B cell (primary cell): ENCODE measurements at places on chromosomes 16 and 17.

DNA sequence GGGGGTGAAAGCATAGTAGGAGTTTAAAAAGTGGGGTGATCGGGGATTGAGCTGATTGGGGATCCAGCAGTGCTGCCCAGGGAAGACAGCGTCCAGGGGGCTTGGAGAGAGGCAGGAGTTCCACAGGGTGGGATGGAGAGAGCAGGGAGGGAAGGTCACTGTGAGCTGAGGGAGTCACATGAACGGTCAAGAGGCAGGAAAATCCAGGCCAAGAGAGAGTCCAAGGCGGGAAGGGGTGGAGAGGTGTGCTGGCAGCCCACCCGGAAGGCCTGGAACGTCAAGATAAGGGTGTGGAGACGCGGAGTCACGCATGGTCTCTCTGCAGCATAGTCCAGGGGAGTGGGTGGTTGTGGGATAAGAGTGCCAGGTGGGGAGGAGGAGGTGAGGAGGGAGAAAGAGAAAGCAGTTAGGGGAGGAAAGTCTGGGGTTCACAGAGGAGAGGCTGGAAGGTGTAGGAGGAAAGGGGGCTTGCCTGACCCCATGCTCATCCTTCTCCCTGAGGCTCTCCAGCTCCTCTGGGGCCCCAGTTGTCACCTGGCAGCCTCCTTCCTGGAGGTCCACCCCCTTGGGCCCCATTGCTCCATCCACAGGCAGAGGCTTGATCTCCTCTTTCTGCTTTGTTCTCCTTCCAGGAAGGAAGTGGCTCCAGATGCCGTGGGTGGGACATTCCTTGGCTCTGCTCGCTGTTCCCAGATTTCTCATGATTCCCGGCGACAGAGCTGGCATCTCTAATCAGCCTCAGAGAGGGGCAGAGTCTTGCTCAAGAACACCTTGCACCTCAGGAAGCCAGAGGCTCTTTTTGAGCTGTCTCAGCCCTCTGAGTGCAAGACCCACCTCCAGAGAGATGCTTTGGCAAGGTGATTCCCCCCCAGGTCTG, 28.7 kb downstream of the CCR7 start:
- DNase-seq: no peak

DNA sequence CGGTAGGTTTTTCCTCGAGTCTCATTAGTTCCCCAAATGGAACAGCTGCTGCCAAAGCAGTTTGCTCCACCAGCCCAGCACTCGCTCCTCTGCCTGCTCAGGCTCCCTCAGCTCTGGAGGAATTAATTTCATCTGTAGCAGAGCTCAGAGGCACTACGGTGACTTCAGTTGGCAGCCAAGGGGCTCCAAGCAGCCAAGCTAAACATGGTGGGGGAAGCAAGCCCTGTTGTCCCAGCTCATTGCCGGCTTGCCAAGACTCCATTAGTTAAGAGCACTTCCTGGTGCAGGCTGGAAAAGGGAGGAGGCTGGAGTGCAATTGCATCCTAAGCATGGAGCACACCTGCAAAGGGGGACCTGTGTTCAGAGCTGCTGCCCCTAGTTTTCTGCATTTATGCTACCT, 78.7 kb upstream of the GPRC5B start:
- DNase-seq: no peak

DNA sequence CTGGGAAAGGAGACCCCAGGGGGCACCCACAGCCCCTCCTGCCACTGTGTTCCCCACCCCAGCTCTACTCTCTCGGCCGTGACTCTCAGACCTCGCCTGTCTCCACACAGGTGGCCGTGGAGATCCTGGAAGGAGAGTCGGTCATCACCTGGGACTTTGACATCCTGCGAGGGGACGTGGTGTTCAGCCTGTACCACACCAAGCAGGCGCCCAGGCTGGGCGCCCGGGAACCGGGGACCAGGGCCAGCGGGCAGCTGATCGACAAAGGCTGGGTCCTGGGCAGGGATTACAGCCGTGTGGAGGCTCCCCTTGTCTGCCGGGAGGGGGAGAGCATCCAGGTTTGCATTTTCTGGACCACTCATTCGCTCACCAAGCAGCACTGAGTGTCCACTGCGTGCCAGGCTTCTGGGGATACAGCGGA, 25.4 kb downstream of the NAGPA start:
- no peak for DNase-seq

DNA sequence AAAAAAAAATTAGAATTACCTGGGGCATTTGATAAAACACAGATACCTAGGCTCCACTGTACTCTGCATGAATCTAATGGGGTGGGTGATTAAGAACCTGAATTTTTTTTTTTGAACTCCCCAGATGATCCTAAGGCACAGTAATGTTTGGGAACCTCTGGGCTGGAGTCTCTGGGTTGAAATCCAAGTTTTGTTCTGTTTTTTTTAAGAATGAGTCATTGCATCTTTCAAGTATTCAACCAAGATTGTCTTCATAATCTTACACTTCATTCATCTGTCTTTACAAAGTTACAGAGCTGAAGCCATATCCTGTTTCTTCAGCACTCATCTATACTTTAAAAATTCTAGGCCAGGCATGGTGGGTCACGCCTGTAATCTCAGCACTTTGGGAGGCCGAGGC, 52.6 kb downstream of the PIGL start:
- no peak for DNase-seq

GRCh38 chr17:39063681-39064069, 87.8 kb downstream of the PLXDC1 start:
- DNase-seq: no peak

GRCh38 chr17:16040710-16041251, 41.2 kb downstream of the TTC19 start:
- no peak for DNase-seq

DNA sequence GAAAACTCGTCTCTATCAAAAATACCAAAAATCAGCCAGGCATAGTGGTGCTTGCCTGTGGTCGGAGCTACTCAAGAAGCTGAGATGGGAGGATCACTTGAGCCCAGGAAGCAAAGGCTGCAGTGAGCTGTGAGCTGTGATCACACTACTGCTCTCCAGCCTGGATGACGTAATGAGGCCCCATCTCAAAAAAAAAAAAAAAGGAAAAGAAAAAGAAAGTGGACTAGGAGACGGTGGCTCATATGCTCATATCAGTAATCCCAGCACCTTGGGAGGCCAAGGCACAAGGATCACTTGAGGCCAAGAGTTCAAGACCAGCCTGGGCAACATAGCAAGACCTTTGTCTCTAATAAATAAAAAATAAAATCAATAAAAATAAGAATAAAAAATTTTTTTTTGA, 8.8 kb upstream of the SUMO2 start:
- DNase-seq: no peak

- DNase-seq: no peak
Measured at GRCh38 chr17:62895320-62896301, 70.4 kb upstream of the TANC2 start.

GRCh38 chr16:72947379-72948237, 100.3 kb downstream of the ZFHX3 start:
- no peak for DNase-seq

- peak; percentile 55 for DNase-seq
Measured at GRCh38 chr16:85448557-85449190, 164.4 kb upstream of the GSE1 start.

DNA sequence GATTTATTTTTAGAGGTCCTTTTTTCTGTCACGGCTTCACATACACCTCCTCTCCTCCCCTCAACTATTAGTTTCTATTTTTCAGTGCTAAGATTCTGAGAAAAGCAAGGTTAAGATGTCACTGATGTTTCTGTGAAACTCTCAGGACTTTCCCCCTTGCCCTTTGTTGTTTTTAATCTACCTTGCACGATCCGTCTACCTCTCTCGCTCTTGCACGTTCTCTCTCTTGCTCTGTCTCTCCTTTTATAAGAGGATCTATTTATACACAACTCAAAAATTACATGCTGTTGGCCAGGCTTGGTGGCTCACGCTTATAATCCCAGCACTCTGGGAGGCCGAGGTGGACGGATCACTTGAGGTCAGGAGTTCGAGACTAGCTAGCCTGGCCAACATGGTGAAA, 43.6 kb downstream of the RPA1 start:
- DNase-seq: no peak

- DNase-seq: no peak
Measured at GRCh38 chr16:12315330-12316136, 339.0 kb downstream of the SNX29 start.

DNA sequence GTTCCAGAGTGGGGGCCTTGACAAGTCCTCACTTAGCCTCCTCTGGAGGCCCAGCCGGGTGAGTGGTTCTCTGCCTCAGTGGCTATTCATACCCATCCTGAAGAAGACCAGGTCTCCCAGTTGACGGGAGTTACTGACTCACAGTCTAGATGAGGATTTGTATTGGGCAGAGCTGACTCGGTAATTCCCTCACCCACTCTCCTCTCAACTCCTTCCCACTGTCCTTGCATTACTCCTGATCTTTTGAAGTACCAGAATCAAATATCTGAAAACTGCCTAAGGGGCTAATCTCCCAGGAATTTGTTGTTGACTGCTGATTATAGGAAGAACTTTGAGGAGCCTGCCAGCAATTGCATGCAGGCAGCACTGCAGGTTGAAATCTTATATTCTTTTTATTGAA, 14.2 kb downstream of the SAP30BP start:
- no peak for DNase-seq

GRCh38 chr16:9340526-9341256, 249.2 kb downstream of the HAPSTR1 start:
- DNase-seq: no peak

DNA sequence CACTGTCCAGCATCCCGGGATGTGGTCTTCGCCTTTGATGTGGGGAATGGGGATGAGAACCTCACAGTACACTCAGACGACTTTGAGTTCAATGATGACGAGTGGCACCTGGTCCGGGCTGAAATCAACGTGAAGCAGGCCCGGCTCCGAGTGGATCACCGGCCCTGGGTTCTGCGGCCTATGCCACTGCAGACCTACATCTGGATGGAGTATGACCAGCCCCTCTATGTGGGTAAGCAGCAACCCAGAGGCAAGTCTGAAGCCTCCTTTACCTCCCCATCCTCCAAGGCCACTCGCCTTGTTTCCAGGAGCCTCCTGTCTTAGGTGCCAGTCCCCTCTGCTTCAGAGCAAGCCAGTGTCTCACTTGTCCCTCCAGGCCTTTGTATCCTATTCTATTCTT, 10.2 kb downstream of the CNTNAP1 start:
- DNase-seq: no peak

GRCh38 chr16:8919934-8920462, 37.8 kb downstream of the LITAFD start:
- no peak for DNase-seq

DNA sequence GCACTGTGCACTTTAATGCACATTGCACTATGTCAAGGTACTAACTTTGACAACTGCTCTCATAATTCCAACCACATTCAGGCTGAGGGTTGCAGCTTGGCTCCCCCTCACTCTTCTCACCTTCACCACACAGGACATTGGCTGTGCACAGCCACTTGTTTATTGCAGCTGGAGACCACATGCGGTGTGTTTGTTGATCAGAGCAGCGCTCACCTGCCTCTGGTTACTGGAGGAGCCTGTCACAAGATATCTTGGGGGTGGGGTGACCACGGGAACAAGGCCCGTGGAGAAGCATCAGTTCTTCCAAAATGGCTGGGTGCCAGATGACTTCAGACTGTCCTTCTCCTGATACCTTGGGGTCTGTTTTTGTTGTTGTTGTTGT, 10.6 kb upstream of the CCL5 start:
- no peak for DNase-seq

DNA sequence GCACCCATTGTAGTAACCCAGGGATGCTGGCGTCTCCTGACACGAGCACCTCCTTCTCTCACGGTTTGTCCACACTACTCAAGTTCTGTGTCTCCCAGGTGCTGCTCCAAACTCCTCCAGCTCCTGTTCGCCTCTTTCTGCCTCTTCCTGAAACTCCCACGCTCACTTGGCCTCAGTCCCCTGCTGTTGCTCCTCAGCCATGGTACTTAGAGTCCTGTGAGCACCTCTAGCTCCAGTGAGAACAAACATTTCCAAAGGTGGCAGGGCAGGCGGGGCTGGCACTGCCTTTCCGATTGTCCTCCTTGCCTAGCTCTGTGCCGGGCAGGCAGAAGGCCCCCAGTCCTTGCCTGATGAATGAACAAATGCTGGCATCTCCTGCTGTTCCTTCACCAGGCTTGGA, 146.1 kb downstream of the SDK2 start:
- no peak for DNase-seq

- DNase-seq: peak; percentile 85
Measured at GRCh38 chr16:11572301-11572995, 14.3 kb downstream of the LITAF start.
